Pancreas (tissue), 10 donors: ENCODE measurements at places on chromosomes 5 and 9. TPM values are rescaled to one million over a fixed set of nuclear protein-coding genes. Genes with fewer than 3 reads are reported as not detected.

- no peaks in the 10 kb centered on the region for H3K36me3 ChIP-seq
- no peaks in the 10 kb centered on the region for H3K27me3 ChIP-seq
- no peaks in the 10 kb centered on the region for H3K4me1 ChIP-seq
These were observed 30.2 kb downstream of the FOXI1 start for GRCh38 chr5:170135796-170136490.

DNA sequence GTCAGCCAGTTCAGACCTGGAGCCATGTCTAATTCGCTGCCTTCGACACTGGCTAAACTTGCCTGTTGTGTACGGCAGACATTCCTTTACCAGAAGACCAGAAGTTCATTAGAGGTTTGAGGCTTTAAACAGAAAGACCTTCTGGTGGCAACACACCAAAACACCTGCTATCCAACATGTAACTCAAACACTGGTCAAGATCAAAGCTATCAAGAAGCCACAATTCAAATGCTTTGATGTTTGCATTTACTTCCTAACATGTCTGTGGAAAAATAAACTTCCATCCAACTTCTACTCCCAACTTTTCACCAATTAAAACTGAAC is 91.0 kb upstream of the RETREG1 start:
- peaks cover 14% of the 10 kb centered on the region for H3K4me1 ChIP-seq
- H3K36me3 ChIP-seq, result no peaks in the 10 kb centered on the region
- H3K27ac ChIP-seq, result no peak overlapping the region
- H3K4me3 ChIP-seq, result no peak overlapping the region
- no peak for DNase-seq

DNA sequence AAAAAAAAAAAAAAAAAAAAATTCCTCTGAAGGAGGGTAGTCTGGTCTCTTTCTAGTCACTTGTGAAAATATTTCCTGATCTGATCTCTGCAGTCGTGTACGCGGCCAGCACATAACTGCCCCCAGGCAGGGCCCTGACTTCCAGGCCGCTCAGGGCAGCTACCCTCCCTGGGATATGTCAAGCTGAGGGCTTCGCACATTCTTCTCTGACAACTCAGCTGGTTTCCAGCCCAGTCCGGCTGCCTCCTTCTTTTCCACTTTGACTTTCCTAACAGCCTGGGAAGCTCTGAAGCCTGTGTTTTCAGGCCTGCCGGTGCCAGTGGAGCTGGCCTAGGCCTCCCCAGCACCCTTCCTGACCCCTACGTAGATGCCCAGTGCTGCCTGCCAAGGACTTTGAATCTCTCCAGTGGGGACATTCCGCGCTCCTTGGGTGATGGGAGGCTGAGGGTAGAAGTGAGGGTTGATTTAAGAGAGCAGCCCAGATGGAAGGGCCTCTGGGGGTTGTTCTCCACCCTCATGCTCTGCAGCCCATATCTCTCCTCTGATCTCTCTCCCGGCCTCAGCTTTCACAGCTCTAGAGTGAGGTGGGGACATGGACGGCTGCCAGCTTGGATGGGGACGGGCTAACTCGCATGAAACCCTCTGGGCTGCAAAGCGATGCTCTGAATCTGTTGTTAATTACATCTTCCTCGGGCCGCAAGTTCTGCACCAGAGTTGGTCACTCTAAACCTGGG is 20.7 kb downstream of the COL5A1 start:
- H3K27me3 ChIP-seq, result no peaks in the 10 kb centered on the region
- DNase-seq, result no peak
- no peak overlapping the region for H3K4me3 ChIP-seq
- no peaks in the 10 kb centered on the region for H3K36me3 ChIP-seq
- no peaks in the 10 kb centered on the region for H3K4me1 ChIP-seq
- H3K27ac ChIP-seq, result no peak overlapping the region

- no peaks in the 10 kb centered on the region for H3K27me3 ChIP-seq
- no peak overlapping the region for H3K4me3 ChIP-seq
- no peak overlapping the region for H3K27ac ChIP-seq
- H3K36me3 ChIP-seq, result no peaks in the 10 kb centered on the region
These were observed 74.7 kb downstream of the TENT4A start for GRCh38 chr5:6787941-6788340.

DNA sequence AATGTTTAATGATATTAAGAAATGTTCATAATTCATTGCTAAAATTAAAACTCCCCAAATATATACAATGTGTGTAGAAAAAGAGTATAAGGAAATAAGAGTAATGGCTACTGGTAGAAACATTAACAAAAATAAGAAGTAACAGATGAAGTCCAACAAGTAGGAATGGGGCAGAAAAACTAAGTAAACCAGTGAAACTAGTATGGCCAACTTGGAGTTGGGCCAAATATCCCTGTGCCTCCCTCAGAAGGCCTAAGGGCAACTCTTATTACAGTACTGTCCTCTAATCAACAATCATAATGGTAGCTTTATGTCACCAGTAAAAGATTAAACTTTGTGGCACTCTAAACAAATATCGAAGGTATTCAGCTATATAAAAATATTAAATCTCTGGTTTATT is 93.5 kb downstream of the SSBP2 start:
- H3K27ac ChIP-seq, result no peak overlapping the region
- H3K4me1 ChIP-seq, result no peaks in the 10 kb centered on the region
- DNase-seq, result no peak
- no peaks in the 10 kb centered on the region for H3K27me3 ChIP-seq
- H3K4me3 ChIP-seq, result no peak overlapping the region

SMIM32 gene
- polyA plus RNA-seq, result 1.7 TPM

GRCh38 chr5:67997892-67998457 is 217.6 kb upstream of the PIK3R1 start:
- no peak overlapping the region for H3K27ac ChIP-seq
- H3K4me3 ChIP-seq, result no peak overlapping the region
- no peak for DNase-seq
- H3K27me3 ChIP-seq, result no peaks in the 10 kb centered on the region

CARTPT gene
- polyA plus RNA-seq, result not detected

KCNV2 gene
- not detected for polyA plus RNA-seq
